ENCODE measurements at places on chromosomes 16 and 17. TPM values are rescaled to one million over a fixed set of nuclear protein-coding genes. Genes with fewer than 3 reads are reported as not detected.

TEX19 gene
- total RNA-seq = 0.19 TPM

NECAB2 gene
- not detected for total RNA-seq

NT5M gene
- 8.4 TPM for total RNA-seq

PIK3R5 gene
- total RNA-seq = 50.8 TPM

KRTAP9-6 gene
- total RNA-seq = not detected

IRX3 gene
- total RNA-seq = not detected

HS3ST2 gene
- not detected for total RNA-seq

DNA sequence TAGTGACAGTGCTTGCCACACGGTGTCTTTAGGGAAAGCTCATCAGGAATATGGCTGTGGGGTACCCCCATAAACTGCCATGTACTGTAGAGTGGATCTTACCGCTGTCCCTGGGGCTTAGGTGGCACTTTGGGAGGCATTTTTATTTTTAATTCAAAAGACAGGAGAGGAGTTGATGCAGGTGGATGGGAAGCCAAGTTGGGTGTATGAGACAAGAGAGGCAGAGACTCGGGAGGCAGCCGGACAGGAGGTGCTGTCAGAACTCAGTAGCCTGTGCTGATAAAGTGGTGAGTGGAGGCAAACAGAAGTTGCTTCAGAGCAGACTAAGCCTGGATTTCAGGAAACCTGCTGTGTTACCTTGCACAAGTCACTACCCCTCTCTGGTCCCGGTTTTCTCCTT is 185.9 kb downstream of the TMEM132E start:
- no peak for DNase-seq

DNA sequence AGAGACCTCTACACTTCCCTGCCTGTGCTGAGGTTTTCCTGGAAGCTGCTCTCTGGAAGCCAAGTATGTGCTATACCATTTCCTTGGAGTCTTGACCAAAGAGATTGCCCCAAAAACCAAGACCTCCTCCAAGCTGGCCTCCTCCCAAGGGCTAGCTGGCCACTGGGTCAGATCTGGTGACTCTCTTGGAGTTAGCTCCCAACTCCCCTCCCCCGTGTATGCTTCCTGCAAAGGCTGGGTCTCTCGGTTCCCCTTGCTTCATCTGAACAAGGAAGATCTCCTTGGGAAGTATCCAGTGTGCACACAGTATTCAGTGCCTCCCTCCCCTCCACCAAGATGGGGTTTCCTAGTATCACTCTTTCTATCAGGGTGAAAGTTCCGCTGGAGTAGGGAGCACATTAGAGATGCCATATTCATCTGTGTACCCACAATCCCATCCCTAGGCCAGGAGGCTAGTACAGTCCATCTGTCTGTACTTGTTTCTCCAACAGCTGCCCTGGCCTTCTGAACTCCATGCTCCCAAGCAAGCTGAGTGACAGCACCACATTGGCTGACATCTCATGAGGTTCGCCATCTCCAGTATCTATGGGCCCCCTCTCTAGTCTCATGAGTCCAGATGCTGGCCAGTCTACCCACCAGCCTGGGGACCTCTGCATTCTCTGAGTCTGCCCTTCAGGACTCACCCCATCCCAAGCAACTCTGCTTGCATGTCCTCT is 3.2 kb downstream of the GAS7 start:
- DNase-seq = no peak

- no peak for DNase-seq
These were observed 4.9 kb downstream of the TNRC6C start for GRCh38 chr17:77963441-77963840.

DNA sequence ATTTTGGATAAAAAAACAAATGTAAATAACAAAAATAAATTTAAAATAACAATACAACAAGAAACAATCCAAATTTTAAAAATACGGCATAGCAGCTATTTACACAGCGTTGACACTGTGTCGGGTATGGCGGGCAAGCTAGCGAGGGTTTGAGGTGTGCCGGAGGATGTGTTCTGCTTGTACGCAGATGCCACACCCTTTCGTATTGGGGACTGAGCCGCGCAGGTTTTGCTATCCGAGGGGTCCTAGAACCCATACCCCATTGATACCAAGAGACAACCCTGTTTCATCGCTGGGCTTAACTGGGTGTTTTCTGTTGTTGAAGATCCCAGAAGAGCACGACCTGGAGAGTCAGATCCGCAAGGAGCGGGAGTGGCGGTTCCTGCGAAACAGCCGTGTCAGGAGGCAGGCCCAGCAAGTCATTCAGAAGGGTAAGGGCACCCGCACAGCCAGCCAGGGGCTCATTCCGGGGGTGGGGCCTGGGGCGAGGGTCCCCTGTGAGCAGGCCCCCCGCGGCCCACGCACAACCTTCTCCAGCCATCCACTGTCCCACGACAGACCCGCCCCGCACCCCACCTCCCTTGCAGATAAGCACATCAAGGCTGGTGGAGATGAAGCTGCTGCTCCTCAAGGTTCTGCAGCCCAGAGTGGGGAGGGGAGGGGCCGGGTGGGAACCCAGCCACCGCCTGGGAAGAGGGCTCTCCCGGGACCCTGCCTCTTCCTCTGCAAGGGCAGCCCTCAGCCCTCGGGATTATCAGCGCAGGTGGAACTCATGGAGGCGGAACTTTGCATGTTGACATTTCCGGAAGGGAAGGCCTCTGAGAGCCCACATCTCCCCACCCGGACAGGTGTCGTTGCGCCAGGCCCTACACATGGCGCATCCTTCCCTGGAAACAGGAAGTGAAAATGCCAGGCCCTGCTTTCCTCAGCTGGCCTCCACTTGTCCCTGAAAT is 51.2 kb upstream of the CHMP6 start:
- DNase-seq = no peak

GRCh38 chr16:660459-661183 is 7.3 kb upstream of the RHOT2 start:
- DNase-seq = peak; percentile 37

DNA sequence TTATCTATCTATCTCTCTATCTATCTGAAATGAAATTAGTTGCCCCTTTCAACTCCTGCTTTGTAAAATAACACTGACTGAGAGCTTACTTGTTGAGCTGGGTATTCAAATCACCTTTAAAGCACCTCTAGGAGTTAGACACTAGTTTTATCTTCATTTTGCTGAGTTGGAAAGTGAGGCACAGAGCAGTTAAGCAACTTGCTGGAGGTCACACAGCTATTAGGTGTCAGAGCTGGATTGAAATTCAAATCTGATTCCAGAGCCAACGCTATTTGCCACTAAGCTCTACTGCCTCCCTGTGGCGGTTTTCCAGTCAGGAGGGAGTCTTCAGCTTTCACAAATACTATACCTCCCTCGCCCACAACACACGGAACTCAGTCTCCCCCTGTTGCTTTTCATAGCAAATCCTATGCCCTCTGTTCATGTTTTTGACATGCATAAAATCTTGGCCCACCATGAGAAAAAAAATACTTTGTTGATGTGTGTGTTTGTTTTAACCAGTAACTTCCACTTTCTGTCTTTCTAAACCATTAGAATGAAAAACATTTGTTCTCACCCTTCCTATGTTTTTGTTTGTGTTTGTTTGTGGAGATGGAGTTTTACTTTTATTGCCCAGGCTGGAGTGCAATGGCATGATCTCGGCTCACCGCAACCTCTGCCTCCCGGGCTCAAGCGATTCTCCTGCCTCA is 74.8 kb upstream of the SMURF2 start:
- no peak for DNase-seq

DNA sequence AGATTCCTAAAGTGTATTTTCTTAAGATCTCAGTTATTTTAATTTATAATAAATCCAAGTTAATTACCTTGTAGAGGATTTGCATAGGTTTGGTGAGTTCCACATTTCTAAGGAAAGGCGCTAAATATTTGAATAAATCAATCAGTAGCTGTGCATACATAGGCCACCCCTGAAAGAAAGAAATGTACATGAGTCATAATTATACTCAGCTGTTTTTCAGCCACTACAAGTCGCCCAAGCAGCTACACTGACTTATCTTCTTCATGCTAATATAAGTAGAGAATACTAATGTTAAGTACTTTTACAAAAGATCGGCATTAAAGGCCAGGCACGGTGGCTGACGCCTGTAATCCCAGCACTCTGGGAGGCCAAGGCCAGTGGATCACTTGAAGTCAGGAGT is 14.9 kb downstream of the SETD6 start:
- no peak for DNase-seq

GRCh38 chr17:2240541-2240940 is 63.0 kb downstream of the SMG6 start:
- no peak for DNase-seq

GRCh38 chr16:83653785-83654184 is 154.0 kb upstream of the HSBP1 start:
- DNase-seq = no peak

GRCh38 chr16:3825103-3825502 is 55.4 kb downstream of the CREBBP start:
- DNase-seq = no peak

- no peak for DNase-seq
These were observed 91.3 kb downstream of the SNX29 start for GRCh38 chr16:12067714-12068401.

DNA sequence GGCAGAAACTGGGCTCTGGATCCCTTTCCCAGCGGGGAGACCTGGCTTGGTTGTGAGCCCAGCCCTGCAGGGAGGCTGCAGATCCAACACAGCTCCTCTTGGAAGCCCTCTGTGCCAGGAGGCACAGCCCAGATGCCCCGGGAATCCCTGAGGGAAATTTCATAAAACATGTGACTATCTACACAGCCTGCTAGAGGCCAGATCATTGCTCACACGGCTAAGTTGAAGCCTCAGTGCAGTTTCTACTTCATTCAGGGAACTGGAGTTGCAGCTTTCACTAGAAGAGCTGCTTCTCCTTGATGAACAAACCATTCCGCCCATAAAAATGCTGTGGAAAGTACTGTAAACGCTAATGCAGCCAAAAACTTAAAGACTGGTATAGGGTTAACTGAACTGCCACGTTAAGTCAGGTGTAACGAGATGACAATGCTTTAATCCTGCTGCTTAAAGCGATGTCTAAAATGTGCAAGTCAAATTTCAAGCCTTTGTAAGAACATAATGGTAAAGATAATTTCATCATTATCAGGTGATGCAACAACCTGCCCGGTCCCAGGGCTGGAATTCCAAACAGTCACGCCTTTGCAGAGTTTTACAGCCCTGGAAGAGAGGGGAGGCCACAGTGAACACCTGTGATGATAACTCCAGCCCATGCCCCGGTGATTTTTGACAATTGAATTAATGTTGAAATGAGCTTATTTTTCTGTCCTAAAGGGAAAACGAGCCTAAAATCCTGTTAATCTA is 172.5 kb downstream of the ZFHX3 start:
- no peak for DNase-seq

DNA sequence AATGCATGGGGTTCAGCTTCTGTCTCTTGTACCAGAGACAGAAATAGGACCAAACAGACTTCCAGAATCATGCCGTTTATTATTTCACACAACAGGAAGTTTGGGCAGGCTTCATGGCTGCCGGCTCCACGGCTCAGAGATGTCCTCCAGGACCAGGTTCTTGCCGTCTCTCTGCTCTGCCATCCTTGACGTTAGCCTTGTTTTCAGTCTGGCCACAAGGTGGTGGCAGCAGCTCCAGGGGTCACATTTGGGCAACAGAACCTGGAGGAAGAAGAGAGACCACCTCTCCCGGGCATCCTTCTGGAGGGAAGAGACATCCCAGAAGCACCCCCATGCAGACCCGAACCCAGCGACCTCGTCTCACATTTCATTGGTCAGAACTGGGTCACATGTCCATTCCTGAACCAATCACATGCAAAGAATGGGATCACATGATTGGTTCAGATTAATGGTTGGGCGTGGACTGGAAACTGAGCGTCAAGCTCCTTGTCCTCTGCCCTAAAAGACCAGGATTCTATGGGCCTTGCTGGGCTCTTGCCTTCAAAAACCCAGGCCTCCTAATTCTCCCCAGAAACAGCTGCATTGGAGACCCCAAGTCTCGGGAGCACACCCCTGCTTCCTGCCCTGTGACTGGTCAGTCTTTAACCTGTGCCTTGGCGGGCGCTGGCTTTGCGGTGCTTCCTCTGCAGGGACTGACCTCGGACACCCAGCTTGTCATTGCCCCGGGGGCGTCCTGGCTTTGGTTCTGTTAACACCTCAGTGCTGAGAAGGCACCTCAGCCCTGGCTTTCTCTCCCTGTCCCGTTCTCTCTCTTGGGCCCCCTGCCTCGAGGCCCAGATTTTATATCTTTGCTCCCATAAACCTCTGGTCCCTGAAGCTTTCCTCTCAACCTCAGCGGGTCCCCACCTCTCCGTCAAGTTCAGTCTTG is 63.3 kb downstream of the IRF8 start:
- DNase-seq = no peak

- no peak for DNase-seq
These were observed 4.0 kb downstream of the MAFG start for GRCh38 chr17:81923302-81924260.

DNA sequence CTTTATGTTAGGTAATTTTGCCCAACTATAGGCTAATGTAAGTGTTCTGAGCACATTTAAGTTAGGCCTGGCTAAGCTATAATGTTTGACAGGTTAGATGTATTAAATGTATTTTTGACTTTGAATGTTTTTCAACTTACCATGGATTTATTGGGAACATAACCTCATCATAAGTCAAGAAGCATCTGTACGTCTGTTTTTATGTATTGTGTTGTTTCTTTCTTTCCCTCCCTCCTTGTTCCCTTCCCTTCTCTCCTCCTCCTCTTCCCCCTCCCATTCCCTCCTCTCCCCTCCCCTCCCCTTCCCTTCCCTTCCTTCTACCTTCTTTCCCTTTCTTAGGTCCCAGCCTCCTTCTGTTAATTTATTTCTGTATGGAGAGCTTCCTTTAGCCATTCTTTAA is 9.2 kb downstream of the CFAP97D1 start:
- DNase-seq = no peak

- no peak for DNase-seq
These were observed 78.5 kb upstream of the NACA2 start for GRCh38 chr17:61669522-61669921.

DNA sequence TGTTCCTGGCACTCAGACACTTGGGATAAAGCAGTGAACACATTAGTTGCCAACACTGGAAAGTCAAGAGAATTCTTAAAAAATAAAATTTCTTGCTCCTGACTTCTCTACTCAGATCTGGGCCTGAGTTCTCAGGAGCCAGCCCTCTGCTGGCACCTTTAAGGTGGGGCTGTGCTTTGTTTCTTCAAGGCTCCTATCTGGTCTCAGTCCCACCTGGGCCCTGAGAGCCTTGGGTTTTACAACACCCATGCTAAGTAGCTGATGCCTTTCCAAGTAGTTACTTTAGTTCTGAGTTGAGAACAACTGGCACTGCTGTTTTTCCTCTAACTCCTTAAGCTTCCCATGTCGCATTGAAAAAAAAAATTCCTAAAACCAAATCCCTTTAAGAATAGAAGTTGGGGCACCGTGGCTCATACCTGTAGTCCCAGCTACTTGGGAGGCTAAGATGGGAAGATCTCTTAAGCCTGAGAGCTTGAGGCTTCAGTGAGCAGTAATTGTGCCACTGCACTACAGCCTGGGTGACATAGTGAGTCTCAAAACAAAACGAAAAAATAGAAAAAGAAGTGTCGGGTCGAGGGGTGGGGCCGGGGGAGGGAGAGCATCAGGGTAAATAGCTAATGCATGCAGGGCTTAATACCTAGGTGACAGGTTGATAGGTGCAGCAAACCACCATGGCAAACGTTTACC is 16.6 kb downstream of the CHAD start:
- peak; percentile 2 for DNase-seq

- no peak for DNase-seq
These were observed 191.9 kb upstream of the KCNJ16 start for GRCh38 chr17:69883120-69883519.

Measured in GM12878 (cell line).